G401 (cell line): ENCODE measurements at places on chromosomes 13 and 19. TPM values are rescaled to one million over a fixed set of nuclear protein-coding genes. Genes with fewer than 3 reads are reported as not detected.
A peak's percentile ranks its signal among the peaks of the same experiment; 100 is the strongest.

The VSIG10L gene
- total RNA-seq: 9.3 and 9.5 TPM in 2 replicates

The CYP4F12 gene
- 5.3 and 19.4 TPM in 2 replicates for total RNA-seq

The OR7C1 gene
- not detected in 2 replicates for total RNA-seq

The PABPC3 gene
- 0.12 and 0.24 TPM in 2 replicates for total RNA-seq

The CYP2A7 gene
- not detected in 2 replicates for total RNA-seq

GRCh38 chr19:4246767-4247593 is at the start of gene YJU2:
Gene YJU2 (plus strand): TSS chr19:4247080. CDS start chr19:4247147, 67 bp downstream.
- peak; percentile 99 for DNase-seq

- DNase-seq: no peak
These were observed 29.3 kb downstream of the MZT1 start for GRCh38 chr13:72698164-72698563.

DNA sequence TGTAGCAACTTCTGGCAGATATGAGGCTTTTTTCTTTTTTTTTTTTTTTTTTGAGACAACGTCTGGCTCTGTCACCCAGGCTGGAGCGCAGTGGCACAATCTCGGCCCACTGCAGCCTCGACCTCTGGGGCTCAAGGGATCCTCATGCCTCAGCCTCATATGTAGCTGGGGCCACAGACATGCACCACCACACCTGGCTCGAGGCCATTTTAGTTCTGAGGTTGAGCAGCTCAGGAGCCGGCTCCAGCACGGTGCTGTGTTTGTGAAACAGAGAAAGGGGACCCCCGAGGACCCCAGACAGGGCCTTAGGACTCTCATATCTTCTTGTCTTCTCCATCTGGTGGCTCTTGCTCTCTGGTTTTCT is 3.4 kb upstream of the FLT3LG start:
- DNase-seq: no peak

DNA sequence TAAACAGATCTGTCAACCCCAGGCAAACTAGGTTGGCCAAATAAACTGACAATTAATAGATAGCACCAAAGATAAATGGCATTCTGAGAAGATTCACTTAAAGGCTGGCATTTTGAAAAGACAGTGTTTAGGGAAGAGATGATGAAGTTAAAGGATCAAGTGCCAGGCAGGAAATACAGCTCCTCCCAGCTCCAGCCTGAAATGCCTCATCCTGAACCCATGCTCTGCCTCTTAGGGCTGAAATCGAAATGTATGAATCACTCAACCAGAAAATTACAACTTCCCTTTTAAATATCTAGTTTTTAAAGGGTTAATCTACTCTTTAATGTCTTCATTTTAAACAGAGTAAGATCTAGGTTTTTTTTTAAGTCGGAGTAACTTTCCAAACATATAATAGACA is 171.2 kb upstream of the UBL3 start:
- DNase-seq: no peak

DNA sequence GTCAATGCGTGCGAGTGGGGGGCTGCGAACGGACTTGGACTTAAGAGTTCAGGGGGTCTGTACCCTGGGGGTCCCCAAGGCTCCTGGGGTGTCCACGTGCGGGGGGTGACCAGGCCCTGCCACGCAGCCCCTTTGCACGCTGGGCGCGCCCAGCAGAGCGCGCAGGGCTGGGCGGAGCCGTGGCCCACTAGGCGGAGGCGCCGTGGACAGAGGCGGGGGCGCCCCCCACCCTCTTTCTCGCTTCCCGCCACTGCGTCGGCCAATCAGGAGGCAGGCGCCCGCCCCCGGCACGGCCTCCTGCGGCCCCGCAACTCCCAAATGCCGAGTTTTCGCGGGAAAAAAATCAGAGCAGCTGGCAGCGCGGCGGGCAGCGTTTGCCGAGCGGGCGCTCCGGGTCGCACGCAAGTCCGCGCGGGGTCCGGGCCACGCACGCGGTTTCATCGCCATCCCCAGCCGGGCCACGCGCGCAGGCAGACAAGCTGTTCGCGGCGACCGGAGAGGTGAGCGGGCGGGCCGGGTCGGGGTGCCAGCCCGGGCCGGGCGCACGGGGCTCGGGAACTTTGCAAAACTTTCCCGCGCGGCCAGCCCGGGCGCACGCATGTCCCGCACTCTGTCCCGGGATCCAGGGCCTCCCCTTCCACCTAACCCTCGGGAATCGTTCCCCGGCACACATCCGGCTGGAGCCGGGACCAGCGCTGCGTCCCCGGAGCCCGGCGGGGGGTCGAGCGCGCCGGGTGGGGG is at the start of gene UHRF1:
TSS of gene UHRF1 (plus strand) at position 346 of the 741 bp plus-strand sequence. CDS start 1,385 bp downstream, outside the sequence.
- DNase-seq: no peak

DNA sequence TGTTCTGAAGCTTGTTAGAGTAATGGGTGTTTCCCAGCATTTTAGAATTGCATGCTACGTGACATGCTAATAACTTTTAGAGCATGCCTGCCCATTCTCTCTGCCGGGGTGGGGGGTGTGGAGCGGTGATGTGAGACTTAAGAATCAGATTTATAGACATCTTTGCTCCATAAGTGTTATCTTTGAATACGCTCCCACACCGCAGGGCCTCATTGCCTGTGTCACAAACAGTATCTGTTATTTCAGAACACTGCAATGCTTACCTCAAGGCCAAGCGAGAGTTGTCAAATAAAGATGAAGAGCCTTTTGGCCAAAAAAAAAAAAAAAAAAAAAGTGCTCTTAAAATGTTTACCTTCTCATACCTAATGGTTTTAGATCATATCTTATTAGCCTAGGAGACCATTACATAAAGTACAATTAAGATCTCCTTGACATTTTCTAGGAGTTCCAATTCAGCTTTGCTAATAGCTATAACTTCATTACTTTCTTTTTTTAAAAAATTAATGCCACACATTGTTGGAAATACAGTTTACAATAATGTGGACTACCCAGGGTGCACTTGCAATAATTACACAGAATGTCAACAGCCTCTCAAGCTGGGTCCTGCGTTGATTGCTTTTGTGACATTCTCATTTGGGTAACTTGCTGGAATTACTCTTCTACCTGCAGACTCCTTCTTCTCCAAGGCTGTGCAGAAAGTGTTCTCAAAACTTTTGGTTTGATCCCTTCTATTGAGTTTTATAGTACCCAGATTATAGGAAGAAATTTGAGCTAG is 525.3 kb downstream of the KLF12 start:
- DNase-seq: no peak
